CD4-positive, alpha-beta T cell treated with Interleukin-12 subunit alpha and Interleukin-12 subunit beta, for 1 hour (primary cell): ENCODE measurements at places on chromosomes 16 and 17.

DNA sequence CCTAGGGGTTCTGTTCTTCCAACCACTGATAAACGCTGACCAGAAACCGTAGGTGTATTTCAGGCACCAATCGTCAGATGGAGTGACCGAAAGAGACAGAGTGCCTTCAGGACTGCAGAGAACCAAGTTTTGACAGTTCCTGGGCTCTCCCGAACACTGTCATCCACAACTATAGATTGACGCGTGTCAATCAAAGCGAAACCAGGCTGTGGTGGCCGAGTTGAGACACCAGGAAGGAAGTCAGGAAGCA lies 11.9 kb upstream of the AURKB start:
- DNase-seq: no peak

GRCh38 chr17:27333410-27333980 lies 39.6 kb downstream of the WSB1 start:
- no peak for DNase-seq

DNA sequence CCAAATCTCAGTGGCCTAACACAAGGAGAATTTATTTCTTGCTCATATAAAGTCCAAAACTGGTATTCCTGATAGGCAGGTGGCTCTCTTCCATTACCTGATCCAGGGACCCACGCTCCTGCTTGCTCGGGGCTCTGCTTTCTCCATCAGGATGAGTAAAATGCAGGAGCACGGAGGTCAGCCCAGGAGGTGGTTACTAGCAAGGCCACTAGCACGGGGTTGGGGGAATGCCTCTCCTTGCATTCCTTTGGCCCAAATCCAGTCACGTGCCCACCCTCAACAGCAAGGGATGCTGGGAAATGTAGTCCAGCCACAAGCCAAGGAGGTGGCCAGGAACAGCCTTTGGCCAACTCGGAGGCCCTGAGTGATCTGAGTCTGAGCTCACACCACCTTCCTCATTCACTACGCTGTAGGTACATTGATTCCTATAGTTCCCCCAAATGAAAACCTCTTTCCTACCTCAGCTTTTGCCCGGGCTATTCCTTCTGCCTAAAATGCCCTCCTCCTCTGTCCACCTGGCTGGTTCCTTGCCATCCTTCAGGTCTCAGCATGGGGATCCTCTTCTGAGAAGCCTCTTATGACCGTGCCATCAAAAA lies 38.3 kb upstream of the HAPSTR1 start:
- no peak for DNase-seq

DNA sequence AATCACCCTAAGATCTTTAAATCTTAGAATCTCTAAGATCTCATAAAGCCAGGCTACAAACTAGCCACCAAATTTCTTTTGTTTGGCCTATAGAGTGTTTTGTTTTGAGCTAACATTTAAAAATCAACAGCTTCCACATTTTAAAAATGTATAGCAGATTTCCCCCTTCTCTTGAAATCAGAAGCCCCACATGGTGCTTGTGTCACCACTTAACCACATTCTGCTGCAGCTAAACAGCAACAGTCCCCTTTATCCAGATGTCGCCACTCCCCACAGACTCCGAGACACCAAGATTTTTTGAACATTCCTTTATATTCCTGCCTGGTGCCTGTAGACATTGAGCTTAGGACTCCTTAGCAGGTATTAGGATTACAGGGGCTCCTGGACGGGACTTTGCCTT lies 16.0 kb downstream of the GUCY2D start:
- no peak for DNase-seq

DNA sequence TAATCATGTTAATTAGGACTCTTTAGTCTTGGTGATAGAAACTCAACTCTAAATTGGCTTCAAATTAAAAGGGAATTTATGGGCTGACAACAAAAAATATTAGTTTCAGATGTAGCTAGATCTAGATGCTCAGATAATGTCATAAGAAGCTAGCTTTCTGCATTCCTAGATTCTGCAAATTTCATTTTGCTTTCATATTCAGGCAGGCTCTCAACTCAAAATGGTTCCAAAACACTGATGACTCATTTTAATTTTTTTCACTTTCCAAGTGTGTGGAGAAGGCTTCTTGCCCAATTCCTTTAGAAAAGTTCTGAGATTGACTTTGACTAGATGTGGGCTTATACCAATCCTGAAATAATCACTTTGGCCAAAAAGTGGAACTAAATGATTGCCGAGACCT lies 236.7 kb upstream of the GOT2 start:
- DNase-seq: no peak

DNA sequence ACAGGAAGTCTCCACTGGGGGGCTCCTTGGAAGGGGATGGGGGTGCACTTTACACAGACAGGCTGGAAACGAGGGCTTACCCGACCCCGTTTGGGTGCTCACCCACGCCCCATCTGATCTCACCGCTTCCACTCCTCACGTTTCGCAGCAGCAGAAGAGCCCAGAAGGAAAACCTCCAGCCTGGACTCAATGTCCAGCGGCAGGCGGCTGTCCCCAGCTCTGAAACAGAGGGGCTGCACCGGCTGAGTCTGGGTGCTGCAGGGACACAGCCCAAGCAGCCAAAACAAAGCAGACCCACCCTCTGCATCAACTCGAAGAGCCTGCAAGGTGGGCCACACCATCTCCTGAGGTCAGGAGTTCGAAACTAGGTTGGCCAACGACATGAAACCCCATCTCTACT lies 3.9 kb downstream of the MEAK7 start:
- no peak for DNase-seq
